ENCODE measurements at places on chromosomes 6 and 20.

- DNase-seq: no peak
These were observed 134.2 kb upstream of the LRFN2 start for GRCh38 chr6:40721271-40721952.

DNA sequence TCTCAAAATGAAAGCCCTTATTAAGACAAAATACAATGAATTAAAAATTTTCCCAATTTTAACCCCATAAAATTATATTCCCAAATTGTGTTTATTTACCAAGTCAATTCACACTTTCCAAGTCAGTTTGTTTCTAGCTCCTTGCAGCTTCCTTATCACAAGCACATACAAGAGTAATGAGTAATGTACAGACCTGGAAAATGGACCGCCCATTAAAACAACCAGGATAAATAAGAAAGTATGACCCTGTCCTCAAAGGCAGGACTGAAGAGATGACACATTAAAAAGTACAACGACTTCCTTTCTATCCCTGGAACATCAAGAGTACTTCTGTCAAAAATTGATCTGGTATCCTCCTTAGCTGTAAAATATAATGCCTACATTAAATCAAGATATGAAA lies 47.1 kb upstream of the TMX4 start:
- DNase-seq: no peak

DNA sequence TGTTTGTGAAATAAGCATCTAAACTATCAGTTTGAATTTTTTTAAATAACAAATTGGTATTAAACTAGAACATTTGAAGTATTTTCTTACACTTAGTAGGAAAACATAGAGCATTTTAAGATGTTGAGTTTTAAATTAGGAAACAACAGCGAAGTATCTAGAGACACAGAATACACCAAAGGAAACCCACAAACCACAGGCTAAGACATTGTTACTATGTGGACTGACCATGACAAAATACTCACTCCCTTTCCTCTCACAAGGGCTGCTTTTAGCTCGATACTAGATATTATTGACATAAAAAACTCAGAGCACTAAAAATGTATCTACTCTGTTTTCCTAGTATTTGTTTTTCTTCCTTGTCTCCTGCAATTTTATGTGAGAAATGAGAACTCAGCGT lies 266.0 kb upstream of the CITED2 start:
- no peak for DNase-seq

DNA sequence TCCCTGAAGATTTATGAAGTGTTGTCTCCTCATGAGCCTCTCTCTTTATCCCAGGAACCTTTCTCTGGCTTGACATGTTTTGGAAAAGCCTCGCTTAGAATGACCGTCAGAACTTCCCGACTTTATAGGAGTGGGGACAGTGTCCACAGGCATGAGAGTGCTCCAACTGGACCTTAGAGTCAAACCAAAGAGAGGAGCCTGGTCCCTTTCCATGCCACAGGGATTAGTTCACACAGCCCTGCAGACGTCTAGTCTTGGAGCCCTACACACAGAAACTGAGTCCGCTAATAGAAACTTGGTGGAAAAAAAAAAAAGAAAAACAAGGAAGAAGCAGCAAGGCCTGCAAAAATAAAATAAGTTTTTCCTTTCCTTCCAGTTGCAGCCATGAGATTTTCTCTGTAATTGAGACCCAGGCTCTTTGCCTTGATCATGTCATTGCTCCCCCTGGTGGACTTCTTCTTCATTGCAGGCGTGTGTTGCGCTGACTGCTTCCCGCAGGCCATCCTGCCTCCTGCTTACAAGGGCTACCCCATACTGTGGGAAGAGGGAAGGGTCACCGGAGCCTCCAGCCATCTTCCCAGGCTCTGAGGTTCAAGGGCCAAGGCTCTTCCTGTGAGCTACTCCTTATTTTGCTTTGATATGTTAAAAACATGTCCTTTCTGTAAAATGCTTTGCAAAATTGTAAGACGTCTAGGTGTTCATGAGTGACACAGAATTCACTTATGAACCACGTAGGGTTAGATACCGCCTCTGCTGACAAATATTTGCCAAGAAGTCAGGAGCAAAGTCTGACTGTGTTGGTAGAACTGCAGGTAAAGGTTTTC lies 201.0 kb downstream of the UST start:
- DNase-seq: peak; percentile 88

- DNase-seq: no peak
These were observed 8.8 kb upstream of the SIRPB1 start for GRCh38 chr20:1628621-1629020.

DNA sequence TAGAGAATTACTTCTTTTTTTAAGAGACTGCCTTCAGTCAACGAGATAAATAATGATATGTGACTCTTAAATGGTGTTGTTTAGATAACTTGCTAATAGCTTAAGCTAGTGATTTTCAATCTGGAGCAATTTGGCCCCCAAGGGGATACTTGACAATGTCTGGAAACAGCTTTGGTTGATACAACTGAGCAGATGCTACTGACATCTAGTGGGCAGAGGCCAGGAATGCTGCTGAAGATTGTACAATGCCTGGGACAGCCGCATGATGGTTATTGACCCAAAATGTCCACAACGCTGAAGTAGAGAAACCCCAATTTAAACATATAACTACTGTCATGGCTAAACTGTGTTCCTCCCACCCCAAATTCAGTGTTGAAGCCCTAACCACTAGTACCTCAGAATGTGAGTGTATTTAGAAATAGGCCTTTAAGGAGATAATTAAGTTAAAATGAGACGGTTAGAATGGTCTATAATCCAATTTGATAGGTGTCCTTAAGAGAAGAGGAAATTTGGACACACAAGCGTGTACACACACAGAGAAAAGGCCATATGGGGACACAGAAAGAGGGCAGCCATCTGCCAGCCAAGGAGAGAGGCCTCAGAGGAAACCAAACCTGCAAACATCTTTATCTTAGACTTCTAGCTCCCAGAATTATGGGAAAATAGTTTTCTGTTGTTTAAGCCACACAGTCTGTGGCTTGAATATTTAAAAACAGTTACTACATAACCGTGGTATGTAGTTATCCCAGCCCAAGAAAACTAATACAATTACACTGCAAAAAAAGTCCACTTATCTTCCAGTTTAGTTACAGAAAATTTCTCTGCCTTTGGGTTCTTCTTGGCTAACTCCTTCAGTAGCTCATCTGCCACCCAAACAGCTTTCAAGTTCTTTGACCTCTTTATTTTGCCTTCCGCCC lies 22.2 kb downstream of the RWDD2A start:
- DNase-seq: peak; percentile 63

GRCh38 chr20:55153001-55153645 lies 677.7 kb downstream of the DOK5 start:
- DNase-seq: no peak

DNA sequence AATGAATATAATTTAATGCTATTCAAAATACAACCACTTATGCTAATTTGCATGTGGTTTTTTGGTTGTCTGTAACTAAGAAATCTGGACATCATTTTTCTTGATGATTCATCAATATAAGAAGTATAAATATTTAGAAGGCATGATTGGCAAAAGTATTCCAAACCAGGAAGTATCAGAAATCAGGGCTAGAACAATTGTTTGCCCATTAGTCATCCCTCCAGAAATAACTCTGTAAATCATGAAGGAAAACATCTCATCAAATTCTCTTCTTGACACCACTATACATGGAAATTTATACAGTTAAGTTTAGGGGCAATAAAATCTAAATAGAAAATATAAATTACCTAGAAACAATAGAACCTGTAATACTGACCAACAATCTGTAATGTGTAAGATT lies 554.7 kb upstream of the HS3ST5 start:
- DNase-seq: no peak

DNA sequence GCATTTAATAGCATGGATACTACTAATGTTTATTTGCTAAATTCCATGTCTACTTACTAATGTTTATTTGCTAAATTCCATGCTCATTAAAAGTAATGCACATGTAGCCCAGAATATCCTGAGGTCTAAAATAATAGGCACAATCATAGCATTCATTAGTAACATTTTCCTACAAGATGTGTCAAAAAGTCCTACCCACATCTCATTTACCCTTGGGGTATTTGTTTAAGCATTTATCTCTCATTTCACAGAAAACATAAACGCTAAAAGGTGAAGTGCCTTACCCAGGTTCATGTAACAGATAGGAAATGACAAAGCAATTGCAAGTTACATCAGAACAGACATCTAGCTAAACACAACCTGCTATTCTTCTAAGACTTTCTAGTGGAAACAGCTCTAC lies 457.1 kb downstream of the HACE1 start:
- no peak for DNase-seq

DNA sequence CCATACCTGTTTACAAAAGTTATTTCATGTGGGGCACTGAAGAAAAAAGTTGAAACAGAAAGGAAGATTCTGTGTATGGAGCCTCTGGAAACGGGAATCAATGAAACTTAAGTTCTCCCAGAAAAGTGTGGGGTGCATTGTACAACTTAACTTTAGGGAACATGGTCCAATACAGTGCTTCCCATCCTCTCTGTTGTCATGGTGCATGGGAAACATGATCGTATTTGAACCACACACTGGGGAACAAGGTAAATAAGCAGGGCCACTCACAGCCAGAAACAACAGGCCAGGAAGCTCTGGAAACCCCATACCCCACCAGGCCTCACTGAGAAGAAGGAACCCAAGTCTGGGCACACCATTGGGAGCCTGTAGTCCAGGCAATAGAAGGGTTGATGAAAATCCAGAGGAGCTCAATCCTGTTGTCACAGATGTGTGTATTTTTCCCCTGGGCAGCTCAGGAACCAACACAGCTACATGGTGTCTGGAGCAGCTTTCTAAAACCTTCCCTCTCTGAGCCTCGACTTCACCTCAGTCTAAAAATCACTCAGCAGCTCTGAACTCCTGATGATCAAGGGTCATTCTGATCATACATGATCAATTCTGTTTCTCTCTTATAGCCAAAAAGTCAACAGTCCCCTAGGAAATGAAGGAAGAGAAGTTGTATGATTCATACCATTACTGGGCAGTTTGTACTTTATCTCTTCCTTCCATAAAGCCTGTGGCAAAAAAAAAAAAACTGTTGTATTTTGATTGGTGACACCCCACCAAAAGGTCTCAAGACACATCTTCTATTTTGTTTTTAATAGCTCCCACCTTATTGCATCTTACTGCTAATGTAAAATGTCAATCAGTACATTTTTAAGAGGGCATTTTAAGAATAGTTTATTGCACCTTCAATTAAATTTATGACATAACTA lies 198.5 kb upstream of the TAB2 start:
- no peak for DNase-seq

DNA sequence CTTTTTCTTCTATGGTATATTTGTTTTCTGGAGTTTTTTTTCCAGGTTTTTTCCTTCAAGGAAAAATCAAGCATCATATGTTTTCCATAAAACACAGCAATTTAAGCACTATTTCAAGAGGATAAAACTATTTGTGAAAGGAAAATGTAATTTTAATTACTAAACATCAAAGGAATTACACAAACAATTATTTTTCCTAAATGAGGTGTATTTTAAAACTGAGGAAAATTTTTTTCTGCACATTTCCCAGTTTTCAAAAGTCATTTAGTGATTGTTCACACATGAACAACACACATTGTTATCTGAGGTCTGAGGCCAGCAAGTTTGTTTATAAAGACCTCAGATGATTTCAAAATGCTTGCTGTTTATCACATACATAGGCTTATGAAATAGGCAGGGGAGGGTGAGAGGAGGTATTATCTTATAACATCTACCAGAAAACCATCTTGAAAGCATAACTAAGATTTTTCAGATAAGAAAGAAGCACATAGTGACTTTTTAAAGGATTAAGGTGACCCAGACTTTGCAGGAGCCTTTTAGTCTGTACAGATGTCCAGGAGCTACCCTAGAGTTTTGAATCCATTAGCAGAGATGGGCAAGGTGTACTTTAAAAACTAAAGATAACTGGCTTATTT lies 381.6 kb downstream of the GJA1 start:
- peak; percentile 54 for DNase-seq

DNA sequence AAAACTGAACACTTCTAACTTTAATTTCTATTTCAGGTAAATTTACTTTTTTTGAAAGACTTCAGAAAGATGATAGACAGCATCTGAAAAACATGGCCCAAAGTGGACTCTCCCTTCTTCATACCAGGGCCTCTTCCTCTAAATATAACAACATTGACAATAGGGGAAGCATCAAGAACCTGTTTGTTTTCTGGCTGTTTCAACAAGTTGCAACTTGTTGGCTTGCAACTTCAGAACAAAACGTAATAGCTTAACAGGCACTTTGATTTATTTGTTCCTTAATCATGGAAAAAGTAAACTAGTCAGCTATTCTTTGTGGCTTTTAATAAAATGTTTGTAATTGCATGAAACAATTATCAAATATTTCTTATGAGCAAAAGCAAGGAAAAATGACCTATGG lies 34.3 kb downstream of the RGS17 start:
- no peak for DNase-seq

GRCh38 chr6:122429323-122429722 lies 29.9 kb downstream of the HSF2 start:
- no peak for DNase-seq

DNA sequence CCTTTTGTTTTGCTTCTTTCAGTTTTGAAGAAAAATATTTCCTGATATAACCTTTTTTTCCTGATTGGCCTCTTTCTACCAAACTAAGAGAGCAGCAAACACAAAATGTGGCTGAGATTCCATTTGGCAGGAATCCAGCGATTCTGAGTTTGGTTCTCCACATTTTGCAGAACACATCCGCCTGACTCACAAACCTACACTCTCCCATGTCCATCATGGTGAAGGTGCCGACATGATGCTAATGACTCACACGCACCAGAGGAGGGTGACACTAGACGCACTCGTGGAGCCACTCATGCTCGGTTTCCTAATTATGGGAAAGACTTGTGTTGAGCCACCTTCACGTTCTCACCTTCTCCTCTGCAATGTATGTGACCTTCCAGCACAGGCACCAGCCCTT lies 45.9 kb upstream of the DUSP22 start:
- DNase-seq: no peak

GRCh38 chr20:59145924-59146779 lies 17.5 kb upstream of the ZNF831 start:
- DNase-seq: no peak

DNA sequence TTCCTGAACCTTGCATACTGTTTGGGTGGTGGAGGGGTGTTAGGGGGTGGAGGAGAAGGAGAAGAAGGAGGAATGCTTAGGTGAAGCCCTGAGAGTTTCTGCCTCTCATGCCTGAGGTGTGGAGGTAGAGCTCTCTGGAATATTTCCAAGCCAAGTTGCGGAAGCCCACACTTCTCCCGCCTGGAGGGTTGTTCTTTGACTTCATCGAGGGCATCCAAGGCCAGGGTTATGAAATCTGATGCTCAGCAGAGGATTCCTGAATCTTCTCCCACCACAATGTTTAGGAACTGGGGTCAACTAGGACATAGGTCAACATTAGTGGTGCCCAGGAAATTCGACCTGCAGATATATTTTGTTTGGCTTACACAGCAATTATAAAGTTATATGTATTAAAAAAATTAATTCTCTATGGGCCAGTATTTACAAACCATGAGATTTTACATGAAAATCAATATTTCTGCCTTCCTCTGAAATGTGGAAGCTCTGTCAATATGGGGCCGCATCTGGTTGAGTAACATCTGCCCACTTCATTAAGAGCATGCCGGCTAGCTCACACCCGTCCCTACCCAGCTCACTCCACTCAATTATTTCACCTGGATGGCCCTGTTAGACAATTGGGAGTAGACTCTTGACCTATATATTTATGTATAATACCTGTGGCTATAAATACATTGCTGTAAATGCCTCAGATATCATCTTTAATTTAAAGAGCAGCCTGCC lies 257.1 kb upstream of the ZFP64 start:
- DNase-seq: no peak

- no peak for DNase-seq
These were observed 23.9 kb downstream of the ADTRP start for GRCh38 chr6:11754625-11755271.

Measured in Caco-2 (cell line).